ENCODE measurements at places on chromosomes 1 and 21.
A peak's percentile ranks its signal among the peaks of the same experiment; 100 is the strongest.

DNA sequence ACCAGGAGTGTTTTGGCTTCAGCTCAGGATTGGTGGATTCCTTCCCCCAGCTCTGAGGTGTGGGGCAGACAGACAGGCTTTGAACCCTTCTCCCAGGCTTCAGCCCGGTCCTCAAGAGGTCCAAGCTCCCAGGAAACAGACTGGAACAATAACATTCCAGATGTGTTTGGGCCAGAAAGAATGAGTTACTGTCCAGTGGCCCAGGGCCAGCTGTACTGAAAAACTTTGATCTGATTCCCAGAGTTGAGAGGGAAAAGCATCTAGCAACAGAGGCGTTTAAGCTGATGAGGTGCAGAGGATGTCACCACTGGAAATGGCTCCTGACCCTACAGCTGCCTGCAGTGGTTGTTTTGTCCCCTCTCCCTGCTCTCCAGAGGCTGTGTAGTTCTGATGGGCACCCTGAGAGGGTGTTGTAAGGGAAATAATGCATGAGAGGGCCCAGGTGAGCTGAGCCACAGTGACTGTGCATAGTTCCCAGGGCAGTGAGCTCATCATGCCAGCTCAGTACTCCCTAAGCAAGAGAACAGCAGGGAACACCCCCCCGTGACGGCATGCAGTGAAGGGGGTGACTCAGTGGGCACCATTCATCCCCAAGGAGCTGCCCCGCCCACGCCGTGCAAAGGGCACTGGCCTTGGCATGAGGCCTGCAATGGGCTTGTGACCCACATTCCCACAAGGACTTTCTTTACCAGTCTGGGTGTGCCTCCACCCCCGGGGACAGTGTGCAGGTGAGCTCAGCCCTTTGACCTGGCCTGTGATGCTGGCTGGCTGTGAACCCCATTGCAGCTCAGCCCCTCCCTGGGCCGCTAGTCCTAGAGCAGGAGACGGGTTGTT, 13.8 kb upstream of the SFN start:
- no peak for DNase-seq

GRCh38 chr1:245888809-245889208, 618.3 kb downstream of the SMYD3 start:
- DNase-seq, result no peak

DNA sequence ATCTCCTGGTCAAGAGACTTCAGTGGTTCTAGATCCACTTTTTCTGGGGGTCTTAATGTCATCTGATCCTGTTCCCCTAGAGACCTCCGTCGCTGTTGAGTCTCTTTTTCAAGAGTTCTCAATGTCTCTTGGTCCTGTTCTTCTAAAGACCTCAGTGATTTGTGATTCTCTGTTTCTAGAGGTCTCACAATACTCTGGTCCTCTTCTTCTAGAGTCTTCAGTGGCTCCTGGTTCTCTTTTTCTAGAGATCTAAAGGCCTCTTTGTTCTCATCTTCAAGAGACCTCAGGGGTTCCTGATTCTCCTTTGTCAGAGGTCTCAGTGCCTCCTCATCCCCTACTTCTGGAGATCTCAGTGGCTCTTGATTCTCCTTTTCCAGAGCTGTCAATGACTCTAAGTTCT, 5.4 kb downstream of the NES start:
- no peak for DNase-seq

GRCh38 chr1:57424231-57425027, 569 bp upstream of the DAB1 start:
- no peak for DNase-seq

DNA sequence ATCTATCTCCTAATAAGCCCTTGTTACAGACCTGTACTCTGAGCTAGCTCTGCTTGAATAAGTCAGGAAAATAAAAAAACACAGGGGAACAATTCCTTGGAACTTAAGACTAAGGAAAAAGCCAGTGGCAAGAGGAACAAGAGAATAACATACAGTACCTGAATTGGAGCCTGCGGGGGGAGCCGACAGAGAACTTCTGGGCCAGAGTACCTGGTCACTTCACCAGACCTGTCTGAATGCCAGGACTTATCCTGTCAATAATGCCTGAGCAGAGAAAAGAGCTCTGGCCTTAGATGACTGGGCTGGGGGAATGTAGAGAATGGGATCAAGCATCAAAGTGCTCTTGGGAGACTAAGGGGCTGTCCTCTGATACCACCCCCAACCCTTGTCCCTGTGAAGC, 15.1 kb downstream of the PEA15 start:
- no peak for DNase-seq

- no peak for DNase-seq
These were observed 65.3 kb downstream of the URB2 start for GRCh38 chr1:229691362-229691761.

DNA sequence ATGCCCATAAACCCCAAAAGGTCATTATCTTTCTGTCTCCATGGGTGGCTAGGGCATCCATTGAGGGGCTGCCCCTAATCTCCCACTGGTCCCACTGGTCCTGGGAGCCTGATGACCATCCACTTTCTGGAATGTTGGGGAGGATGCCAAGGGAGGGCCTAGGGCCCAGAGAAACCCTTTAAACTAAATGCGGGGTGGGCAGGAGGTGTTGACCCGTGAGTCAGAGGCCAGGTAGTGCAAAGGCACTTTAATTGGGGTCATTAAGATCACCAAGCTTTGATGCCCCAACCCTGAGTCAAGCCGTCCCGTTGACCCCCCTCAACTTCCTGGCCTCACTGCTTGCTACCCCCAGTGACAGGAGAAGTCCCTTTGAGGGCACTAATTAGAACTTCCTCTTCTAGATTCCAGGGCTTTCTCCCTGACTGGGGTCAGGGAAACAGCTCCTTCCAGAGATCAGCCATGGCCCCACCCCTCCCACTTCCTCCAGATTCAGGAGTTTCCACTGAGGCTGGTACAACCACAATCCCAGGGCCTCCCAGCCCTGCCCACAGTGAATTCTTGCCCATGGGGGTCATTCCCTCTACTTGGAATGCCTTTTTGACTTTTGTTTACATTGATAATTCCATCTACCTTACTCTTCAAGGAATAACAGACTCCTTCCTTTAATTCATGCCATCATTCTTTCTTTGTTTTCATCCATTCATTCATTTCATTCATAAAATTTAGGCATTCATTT, 15.5 kb upstream of the SERINC2 start:
- no peak for DNase-seq

- DNase-seq, result no peak
These were observed 33.4 kb upstream of the RNPC3 start for GRCh38 chr1:103492003-103492625.

- no peak for DNase-seq
These were observed 197.2 kb upstream of the PROX1 start for GRCh38 chr1:213790565-213790964.

GRCh38 chr1:51990478-51990965, at the start of gene RAB3B:
Gene RAB3B (minus strand): TSS chr1:51990700. CDS start chr1:51977117, 13,583 bp downstream.
- peak; percentile 79 for DNase-seq

- DNase-seq, result peak; percentile 73
These were observed 33.6 kb downstream of the NUAK2 start for GRCh38 chr1:205287767-205288559.

GRCh38 chr21:25191141-25191540, 416.1 kb downstream of the MRPL39 start:
- no peak for DNase-seq

- no peak for DNase-seq
These were observed 114.2 kb downstream of the SLC16A1 start for GRCh38 chr1:112841825-112842224.

GRCh38 chr1:2532485-2533160, 2.6 kb upstream of the HES5 start:
- no peak for DNase-seq

Data from stimulated activated CD4-positive, alpha-beta T cell treated with anti-CD3 and anti-CD28 coated beads, Interleukin-15, amount 100 ng/mL, for 48 hours (primary cell).